ENCODE measurements at places on chromosomes 5 and 9.

DNA sequence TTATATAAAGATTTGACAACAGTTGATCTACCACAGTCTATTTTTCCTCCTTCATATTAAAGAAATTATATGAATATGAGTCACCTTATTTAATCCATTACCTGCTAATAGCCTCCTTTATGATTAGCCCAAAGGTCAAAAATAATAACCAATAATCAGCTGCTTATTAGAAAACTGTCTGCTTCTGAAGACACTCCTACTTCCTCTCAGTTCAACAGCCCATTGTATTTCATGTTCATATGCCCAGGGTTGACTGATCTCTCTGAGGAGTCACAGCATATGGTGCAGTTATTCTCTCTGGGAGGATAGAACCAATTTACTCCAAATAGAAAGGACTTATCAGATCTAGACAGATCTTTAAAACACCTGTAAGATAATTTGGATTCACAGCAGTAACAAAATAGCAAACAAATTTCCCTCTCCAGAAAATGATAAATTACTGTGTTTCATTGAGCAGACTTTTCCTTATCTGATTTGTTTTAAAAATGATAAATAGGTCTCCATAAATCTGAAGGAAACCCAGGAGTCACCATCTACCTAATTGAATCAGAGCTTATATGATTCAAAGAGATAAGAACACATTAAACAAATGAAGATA, 180.4 kb upstream of the ITGA1 start:
- DNase-seq: no peak

- DNase-seq: no peak
Measured at GRCh38 chr5:96975656-96976055, 39.8 kb downstream of the LNPEP start.

- DNase-seq: no peak
Measured at GRCh38 chr5:609506-609905, 2.6 kb upstream of the CEP72 start.

- DNase-seq: no peak
Measured at GRCh38 chr9:91178281-91179236, 183.2 kb downstream of the AUH start.

- DNase-seq: no peak
Measured at GRCh38 chr5:81021951-81022687, 62.0 kb downstream of the RASGRF2 start.

DNA sequence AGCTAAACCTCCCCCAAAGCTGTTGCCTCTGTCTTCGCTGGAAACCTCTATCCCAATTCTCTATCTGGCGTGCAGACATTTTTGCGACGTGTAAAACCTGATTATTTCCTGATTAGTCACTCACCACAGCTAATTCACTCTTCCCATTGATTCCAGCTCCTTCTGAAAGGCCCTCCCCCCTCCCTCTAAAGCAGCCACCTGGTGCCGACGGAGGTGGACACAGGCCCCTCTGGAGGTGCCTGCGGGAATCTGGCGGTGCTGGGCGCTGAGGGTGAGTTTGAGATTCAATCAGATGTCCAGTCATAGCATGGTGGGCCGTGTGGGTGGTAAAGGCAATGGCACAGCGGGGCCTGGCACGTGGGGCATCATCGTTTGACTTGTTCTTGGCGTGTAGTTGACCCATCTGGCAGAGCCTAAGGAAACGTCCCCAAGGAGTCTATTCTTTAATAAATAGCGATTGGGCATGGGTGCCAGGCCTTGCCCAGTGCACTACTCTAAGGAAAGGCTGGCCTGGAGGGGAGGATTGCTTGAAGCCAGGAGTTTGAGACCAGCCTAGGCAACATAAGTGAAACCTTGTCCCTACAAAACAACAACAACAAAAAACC, 271.1 kb upstream of the MVB12B start:
- peak; percentile 83 for DNase-seq

DNA sequence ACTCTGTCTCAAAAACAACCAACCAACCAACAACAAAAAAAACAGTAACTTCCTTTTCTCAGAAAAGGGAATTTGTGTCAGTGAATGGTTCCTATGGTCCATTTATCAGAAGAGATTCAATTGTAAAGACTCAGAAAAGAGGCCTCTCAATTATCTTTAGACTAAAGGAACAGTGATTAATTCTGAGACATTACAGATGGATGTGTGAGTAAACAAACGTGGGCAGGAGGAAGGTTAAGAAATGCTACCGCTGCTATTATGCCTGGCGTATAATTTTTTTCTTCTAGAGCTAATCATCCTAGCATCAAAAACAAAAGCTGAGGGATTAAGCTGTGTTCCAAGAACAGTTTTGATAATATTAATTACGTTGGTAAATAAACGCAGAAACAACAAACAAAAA, 52.9 kb upstream of the JMY start:
- DNase-seq: peak; percentile 56

DNA sequence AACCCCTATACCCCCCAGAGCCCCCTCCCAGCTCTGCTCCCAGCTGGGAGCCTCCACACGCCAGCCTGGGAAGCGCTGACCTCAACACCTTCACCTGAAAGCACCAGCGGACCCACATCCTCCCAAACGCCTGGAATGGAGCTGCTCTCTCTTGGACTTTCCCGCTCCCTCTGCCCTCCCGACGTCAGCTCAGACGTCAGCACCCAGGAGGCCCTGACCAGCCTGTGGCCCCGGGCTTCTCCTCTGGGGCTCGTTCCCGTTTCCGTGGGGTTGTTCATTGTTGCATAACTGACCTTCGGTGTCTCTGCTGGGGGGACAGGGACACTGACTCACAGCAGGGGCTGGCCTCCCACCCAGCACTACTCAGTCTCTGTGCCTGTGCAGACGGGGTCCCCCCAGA, 35.0 kb upstream of the SLC6A3 start:
- no peak for DNase-seq
